SK-N-SH (cell line): ENCODE measurements at places on chromosomes 1 and 21.

GRCh38 chr1:168179438-168180147, 831 bp downstream of the TIPRL start:
- peak; percentile 47 for DNase-seq

GRCh38 chr1:51955797-51956527, 34.5 kb downstream of the RAB3B start:
- DNase-seq, result no peak

DNA sequence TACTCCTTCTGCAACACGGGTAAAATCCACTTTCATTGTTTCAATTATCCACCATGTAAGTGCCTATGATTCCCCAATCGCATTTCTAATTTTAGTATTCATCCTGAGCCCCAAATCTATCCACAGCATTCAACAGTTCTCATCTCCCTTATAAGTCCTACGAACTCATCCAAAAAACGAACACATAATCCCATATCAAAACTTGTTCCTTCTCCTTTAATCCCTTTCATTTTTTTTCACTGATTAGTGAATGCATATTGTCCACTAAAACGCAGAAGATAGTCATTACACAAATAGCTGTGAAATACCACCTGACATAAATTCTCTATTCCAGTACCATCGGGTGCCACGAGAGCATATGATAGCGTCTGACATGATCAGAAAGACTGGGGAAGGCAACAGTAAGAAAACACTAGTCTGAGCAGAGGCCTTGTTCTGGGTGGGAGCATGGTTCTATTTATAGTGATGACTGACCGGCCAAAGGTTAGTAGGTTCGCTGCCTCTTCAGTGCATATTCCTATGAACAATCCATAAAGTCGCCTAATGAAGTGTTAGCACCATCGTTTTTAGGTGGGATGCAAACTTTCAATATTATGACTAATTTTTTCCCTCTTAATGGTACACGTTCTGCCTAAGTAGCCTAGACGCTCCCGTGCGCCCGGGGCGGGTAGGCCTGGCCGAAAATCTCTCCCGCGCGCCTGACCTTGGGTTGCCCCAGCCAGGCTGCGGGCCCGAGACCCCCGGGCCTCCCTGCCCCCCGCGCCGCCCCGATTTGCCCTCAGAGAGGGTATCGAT, 648 bp downstream of the ATP5PF start:
- DNase-seq, result peak; percentile 24

DNA sequence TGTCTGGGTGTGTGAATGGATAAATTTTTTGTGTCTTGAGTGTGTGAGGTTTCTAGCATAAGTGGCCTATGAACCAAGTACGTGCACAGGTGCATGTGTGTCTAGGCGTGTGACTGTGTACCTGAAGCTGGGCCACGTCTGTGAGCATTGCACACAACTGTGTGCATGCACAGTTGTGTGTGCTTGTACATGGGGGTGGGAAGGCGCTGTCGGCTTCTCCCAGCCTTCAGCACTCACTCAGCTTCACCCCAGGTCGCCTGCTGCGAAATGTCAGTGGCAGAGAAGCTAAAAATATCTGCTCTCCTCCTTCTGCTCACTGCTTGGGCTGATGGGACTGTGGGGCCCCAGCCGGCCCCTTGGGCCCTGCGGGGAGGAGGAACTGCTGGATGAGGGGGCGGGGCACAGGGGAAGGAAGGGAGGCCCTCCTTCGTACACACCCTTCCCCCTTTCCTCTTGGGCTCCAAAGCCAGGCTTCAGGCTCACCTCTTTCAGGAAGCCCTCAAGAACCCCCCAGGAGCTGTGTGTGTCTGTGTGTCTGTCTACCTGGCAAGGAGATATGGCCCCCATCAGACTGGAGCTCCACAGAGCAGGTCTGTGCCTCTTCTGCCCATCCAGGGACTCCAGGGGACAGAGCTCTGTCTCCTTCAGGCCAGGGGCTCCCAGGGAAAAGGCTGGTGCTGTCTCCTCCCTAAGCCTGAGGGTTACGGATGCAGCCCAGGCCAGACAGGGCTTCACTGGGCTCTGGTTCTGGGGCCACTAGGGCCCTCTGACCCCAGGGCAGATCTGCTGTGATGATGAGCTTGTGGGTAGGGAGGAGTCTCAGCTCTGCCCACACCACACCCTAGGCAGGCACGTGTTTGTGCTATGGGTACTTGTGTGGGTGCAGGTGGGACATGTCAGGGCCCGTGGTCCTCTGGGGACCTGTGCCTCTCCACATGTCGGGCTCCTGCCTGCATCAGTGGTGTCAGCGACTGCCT, 35.6 kb upstream of the WASF2 start:
- DNase-seq, result no peak

- DNase-seq, result no peak
These were observed 34.1 kb upstream of the PDPN start for GRCh38 chr1:13549521-13549920.

GRCh38 chr21:36388835-36389234, 3.6 kb downstream of the CHAF1B start:
- peak; percentile 49 for DNase-seq

GRCh38 chr1:230079199-230080024, 12.4 kb downstream of the GALNT2 start:
- no peak for DNase-seq

DNA sequence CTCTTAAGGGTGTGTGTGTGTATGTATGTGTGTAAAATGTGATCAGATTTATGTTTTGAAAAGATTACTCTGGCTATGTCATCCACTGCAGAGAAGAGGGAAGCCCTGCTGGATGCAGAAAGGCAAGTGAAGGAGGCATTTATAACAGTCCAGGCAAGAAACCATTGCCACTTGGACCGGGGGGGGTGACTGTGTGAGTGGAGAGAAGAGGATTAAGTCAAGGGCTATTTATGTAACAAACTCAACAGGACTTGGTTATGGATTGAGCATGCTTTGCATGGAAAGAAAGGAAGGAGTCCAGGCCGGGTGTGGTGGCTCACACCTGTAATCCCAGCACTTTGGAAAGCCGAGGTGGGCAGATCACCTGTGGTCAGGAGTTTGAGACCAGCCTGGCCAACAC, 143.0 kb downstream of the URB2 start:
- no peak for DNase-seq

DNA sequence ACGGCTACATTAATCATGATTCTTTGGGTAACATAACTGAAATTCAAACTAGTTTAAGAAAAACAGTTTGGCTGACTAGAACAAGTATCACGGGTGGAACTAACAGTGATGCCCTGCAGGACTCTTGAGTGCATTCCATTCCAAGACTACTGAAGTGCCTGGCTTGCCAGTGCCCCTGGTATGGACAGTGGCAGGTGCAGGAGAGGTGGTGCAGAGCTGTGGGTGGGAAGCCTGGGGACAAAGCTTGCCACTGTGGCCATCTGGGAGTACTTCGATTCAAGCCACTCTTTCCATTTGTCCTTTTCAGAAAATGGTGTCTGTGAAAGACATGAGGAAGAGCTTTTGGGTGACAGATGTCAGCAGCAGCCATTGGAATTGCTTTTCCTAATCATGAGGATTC, 166.5 kb downstream of the RRAGC start:
- no peak for DNase-seq

- no peak for DNase-seq
These were observed 9.7 kb downstream of the TLCD4 start for GRCh38 chr1:95126846-95127245.

GRCh38 chr1:24319312-24319863, at the start of gene GRHL3:
GRHL3 (plus strand) TSS chr1:24319357; CDS start chr1:24319552, 195 bp downstream.
- no peak for DNase-seq

- no peak for DNase-seq
These were observed 33.7 kb downstream of the XCL2 start for GRCh38 chr1:168509875-168510791.

DNA sequence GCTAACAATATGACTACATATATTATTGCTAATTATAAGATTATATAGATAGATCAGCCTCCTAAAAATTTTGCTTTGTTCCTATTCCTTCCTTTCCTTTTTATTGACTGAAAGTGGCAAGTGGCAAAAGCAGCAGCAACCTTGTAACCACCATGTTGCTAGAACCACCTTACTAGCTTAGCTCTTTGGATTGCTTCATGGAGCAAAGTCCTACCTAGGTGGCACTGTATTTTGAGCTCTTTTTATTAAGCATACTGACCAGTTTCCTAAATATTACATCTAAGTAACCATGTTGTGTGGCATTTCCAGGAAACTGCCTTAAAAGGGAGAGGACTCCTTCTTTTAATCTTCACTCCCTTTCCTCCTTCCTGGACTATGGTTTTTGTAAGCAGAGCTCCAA, 90.8 kb downstream of the UCHL5 start:
- no peak for DNase-seq

GRCh38 chr21:38948377-38949069, 142.8 kb downstream of the ETS2 start:
- DNase-seq, result no peak

- no peak for DNase-seq
These were observed 85.4 kb downstream of the CACNA1E start for GRCh38 chr1:181568736-181569135.

GRCh38 chr1:23452011-23452411, 27.5 kb upstream of the TCEA3 start:
- DNase-seq, result peak; percentile 54

DNA sequence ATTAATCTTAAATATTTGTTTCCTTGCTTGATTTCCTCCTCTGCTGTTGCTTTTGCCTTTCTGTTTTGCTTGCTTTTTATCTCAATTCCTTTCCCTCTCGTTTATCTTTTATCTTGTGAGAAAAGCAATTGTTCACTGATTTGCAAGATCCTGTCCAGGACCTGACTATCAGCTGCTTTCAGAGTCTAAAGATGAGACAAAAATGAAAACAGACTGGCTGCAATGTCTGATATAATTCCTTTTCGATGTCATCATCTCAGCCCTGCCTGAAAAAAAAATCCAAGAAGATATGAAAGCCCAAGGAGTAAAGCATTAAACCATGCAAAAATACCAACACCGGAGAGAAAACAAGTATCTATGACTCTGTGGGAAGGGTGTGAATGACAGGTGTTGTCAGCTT, 225.5 kb downstream of the PATJ start:
- DNase-seq, result no peak

- no peak for DNase-seq
These were observed 4.2 kb downstream of the TOR1AIP2 start for GRCh38 chr1:179873438-179873851.

GRCh38 chr1:97071173-97071572, 349.6 kb downstream of the PTBP2 start:
- DNase-seq, result no peak

DNA sequence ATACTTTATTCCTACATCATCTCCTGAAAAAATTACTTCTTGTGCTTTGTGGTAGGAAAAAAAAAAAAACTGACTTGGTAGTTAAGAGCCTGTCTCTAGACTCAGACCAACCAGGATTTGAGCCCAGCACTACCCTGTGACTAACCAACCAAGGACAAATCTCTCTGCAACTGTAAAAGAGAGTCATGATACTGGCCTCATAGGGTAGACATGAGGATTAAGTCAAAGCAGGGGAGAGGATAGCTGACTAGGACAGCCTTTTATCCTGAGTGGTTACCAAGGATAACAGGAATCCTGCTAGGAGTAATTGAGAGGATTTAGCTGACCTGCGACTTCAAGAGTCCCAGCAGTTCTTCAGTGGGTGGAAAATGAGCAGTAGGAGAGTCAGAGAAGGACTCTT, 112.8 kb downstream of the C1orf21 start:
- no peak for DNase-seq

GRCh38 chr1:99062192-99062591, 57.5 kb upstream of the PLPPR5 start:
- no peak for DNase-seq

GRCh38 chr1:172472495-172472894, 28.6 kb upstream of the PIGC start:
- no peak for DNase-seq

DNA sequence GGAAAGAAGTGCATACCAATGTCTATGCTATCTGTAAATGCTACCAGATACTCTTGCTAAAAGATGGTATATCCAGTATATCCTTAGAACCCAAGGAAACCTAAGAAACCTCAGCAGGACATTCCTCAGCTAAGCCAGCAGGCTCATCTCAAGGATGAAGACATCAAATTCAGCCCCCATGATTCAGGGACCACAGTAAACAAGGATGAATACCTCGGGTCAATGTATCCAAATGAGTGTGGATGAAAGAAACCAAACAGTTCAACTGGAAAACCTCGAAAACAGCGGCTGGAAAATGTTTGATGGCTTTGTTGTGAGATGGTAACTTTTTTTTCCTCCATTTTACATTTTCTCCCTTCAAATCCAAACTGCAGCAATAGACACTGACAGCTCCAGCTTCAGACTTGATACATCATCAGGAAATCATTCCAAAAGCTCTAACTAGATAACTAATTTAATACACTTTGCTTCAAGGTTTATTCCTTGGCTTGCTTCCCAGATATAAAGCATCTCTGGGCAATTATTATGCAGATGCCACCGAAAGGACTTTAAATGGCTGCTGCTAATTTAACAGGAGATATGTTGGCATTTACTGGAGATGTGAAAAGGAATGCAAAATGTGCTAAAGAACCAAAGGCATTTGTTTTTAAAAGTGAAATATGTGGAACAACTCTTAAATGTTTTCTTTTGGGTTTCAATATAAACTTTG, 73.6 kb downstream of the SMYD2 start:
- DNase-seq, result peak; percentile 50

DNA sequence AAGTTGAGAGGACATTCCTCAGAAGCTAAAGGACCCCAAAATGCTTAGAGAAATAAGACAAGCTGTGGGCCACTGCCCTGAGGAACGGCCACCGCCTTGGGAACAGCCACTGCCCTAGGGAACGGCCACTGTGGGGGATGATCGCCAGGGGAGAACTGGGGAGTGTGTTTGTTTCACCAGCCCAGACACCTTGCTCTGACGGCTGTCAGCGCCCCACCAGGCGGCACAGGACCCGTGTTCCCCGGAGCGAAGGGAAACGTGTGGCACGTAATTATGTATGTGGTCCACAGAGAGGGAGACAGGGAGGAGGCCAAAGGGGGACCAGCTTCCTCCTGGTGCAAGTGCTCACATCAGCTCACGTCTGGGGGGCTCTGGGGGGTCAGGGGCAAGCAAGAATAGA, 45.8 kb upstream of the RIPK4 start:
- no peak for DNase-seq

GRCh38 chr1:181073638-181074037, 14.9 kb upstream of the IER5 start:
- no peak for DNase-seq

- no peak for DNase-seq
These were observed 397.9 kb downstream of the NPHP4 start for GRCh38 chr1:5594056-5594956.
